ENCODE measurements at places on chromosomes 7 and 10.
A peak's percentile ranks its signal among the peaks of the same experiment; 100 is the strongest.

- peak; percentile 77 for DNase-seq
These were observed 29.7 kb downstream of the STN1 start for GRCh38 chr10:103888113-103888841.

DNA sequence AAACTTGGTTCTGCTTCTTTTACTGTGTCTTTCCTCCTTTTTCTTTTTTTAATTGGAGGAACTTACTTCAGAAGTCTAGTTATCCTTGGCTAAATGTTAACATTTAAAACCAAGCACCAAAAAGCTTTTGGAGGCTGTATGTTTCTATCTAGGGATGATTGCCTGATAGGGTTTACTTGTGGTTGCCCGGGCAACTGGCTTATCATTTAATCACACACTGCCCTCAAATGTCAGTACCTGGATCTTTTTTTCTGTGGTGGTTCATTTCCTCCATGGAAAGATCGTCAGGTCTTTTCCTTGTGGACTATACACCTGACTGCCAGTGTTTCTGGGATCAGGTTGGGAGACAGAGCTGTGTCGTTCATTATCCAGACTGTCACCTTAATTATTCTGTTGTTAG is 173.2 kb downstream of the WNT2 start:
- no peak for DNase-seq

DNA sequence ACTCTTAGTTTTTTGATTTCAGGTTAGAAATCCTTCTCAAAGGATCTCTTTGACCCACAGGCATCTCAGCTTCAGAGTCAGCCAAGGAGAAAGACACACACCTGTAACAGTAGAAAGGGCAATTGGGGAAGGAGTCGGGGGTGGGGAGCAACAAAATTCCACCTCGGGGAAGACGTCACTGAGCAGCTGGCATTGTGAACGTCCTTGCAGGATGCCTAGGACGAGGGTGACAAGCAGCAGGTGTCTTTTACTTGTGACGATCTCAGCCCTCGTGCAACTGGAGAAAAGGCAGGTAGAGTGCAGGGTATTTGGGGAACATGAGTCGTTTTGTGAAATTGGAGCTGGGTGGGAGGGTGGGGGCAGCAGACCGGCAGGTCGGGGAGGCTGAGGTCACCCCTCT is 627.0 kb downstream of the ACTR3B start:
- DNase-seq: no peak

DNA sequence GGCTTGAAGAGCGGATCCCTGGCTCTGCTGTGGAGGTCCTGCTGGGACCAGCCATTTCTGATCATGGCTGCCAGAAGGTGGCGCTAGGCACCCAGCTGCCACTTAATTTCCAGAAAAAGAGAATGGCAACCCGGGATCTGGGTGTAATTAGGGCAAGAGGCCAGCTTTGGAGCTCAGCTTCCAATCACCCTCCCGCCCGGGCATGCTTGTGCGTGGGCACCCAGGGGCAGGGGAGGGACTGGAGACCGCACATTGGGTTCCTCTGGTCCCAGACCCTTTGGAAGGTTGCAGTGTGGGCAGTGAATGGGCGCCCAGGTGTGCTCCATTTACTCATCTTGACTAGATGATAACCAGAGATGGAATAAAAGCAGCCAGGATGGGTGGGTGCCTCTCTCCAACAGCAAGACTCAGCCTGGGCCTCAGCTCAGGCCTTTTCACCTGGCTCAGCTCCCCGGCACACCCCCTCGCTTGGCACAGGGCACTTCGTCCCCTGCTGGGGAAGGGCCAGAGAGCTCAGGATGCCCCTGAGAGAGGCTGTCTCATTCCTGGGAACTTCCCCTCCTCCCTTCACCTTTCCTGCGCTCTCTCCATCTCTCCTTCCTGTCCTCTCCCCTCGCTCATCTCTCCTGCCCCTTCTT is 14.7 kb downstream of the FAM241B start:
- DNase-seq: peak; percentile 71

DNA sequence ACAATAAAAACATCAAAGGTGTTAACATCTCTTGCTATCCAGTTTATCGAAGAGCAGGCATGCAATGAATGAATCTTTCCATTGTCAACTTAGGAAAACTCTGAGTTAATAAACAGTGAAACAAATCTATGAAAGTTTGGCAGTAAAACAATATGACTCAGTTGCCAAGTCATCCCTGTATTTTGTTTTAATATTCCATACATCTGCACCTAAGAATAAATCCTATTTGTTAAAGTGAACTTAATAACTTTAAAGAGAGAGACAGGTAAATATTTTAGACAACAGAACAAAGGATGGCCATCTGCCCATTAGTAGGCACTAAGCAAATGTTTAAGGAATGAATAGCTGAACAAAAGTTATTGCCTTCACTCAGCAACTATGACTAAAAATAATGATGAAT is 700.5 kb upstream of the CELF2 start:
- no peak for DNase-seq

DNA sequence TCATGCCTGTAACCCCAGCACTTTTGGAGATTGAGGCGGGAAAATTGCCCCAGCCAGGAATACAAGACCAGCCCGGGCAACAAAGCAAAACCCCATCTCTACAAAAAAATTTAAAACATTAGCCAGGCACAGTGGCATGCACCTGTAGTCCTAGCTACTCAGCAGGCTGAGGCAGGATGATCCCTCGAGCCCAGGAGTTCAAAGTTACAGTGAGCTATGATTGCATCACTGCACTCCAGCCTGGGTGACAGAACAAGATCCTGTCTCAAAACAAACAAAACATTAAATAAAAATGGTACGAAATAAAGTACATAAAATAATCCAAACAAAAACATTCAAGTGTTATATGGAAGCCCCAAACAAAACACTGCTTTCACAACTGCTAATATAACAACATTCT is 125.0 kb downstream of the SNX13 start:
- DNase-seq: no peak

DNA sequence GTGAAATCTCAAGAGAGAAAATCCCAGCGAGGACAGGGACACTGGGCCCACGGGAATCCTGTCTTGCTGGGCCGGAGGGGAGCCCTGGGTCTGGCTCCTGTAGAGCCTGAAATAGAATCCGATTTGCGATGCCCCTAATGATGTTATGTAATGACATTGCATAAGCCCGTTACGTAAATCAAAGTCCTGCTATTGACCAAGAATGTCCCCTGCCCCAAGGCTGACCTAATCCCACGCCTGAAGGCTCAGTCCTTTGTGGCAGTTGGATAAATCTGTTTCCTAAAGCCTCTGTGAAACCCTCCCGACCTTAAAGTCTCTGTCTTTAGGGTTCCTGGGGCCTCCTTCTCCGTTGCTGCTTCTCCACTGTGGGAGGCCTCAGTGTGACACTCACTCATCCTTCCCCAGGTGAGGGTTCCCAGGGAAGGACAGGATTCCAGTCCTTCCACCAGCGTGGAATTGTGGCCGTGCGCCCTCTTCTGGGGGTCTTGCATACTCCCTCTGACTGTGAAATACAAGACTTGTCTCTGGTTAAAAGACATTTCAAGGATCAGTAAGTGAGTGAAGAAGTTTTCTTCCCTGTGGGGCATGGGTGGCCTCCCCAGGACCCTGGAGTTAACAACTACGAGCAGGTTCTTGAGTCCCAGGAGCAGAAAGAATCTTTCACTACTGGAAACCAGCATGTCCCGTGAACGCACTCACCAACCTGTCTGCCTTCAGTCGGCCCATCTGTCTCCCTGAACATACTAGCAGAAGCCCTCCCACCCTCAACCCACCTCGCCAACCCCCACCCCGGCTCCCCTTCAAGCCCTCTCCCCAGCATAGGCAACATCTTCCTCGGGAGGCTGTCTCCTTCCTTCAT is 19.8 kb downstream of the ZNF467 start:
- DNase-seq: peak; percentile 38

- no peak for DNase-seq
These were observed 43.6 kb downstream of the ADRB1 start for GRCh38 chr10:114087255-114087654.

DNA sequence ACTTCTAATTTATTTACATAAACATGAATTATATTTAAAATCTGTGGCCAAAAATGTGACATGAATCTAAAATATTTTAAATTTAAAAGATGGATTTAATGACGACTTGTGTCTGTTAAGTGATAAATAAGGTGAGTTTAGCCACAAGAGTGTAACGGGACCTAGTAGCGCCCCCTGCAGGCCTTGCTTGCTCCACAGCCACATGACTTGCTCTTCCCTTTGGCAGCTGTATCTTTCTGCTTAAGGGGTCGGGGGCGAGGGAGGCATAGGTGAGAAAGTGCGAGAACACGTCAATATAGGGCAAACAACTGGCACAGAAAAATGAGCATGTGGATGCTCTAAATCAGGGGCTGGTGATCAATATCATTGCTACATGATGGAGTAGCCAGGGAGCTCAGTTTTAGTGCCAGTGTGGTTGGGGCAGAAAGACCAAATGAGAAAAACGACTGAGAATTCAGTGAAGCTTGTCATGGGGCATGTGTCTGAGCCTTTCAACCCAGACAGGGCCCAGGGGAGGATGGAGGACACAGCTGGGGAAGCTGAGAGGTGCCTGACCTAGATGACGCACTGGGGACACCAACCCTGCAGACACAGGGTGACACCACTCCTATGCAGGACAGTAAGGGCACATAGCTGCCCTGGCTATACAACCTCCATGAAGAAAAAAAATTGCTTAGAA is 49.8 kb downstream of the PAXIP1 start:
- peak; percentile 32 for DNase-seq

DNA sequence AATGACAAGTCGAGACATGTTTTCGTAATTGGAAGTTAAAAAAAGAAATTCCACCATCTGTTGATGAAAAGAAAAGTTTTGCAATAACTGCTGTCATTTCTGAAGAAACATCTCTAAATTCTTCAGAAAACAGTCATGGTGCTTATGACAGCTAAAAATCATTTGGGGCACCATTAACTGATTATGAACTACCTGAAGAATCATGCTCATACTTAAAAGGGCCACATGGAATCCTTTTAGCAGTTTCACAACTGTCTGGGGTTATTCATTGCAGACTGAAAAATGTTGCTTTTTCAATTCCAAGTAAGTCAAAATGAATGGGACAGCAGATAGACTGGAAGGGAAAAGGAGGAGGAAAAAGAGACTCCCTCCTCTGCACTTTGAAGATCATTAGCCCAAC is 134.2 kb downstream of the CHN2 start:
- peak; percentile 20 for DNase-seq

GRCh38 chr7:101410743-101411507 is 48.2 kb downstream of the COL26A1 start:
- peak; percentile 43 for DNase-seq

GRCh38 chr10:23793577-23793976 is 354.7 kb downstream of the OTUD1 start:
- DNase-seq: no peak

DNA sequence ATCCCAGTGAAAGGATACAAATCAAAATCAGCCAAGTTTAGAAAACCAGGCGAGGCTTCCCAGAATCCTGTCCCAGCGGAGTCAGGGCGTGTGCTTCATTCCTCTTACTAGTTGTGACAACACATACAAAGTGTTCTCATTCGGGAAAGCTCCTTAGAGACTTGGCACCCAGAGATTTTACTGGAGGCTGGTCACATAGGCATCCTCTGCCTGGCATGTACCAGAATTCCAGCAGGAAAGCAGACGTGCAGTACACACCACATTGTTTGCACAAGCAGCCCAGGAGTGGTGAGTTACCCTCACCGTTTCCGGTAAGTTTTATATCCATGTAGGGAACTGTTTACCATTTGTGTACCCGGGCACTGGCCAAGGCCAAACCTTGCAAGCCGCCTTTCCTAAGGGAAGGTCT is 34.9 kb downstream of the MMRN2 start:
- no peak for DNase-seq

GRCh38 chr7:79434867-79435266 is 18.6 kb downstream of the MAGI2 start:
- no peak for DNase-seq

- no peak for DNase-seq
These were observed 10.7 kb downstream of the LDB1 start for GRCh38 chr10:102109166-102110116.

GRCh38 chr7:50303335-50304128 is 984 bp upstream of the IKZF1 start:
- DNase-seq: no peak

DNA sequence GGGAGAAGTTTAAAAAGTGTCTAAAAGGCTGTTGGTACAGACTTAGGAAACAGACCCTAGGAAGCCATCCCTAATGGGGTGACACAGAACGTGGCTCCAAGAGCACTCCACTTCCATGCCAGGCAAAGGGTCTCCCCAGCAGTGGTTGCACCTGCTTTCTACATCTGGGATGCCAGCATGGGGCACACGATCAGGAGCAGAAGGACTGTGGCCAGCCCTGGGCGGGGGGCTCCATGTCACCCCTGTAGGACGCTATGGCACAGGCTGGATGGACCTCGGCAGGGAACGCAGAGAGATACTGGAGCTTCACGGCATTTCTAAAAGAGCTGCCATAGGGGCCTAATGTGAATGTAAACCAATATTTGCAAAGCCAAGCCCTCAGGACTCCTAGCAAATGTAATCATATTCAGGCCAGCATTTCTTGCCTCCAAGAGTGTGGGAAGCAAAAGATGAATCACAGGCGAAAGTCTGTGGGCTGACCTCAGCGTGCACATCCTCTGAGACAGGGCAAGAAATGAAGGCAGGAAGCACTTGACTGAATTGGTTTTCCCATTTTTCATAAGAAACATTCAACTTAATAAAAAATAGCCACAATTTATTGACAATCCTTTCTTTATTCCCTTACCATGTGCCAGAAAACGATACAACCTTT is 93.9 kb downstream of the ATXN7L1 start:
- peak; percentile 83 for DNase-seq

- DNase-seq: no peak
These were observed 225.0 kb downstream of the AUTS2 start for GRCh38 chr7:69823151-69823744.

- DNase-seq: no peak
These were observed 19.9 kb upstream of the C10orf105 start for GRCh38 chr10:71739358-71739900.

- DNase-seq: no peak
These were observed 60.1 kb downstream of the ASB13 start for GRCh38 chr10:5606321-5606720.

DNA sequence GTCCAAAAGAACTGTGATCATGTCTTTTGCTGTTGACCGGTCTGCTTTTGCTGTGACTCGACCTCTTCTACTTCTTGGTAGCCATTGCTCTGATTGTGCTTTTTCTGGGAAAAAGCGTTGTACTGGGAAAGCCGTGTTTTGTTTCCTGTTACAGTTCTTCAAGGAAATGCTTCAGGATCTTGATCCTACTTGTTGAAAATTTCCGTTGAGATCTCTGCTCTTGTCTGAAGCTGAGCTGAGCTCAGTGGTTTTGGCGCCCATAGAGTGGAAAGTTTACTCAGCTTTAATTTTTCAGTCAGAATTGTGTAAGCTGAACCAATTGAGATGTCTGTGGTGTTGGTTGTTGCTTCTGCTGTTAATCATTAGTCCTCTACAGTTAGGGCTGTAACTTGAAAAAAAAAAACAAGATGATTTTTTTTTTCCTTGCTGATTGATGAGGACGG is 302.2 kb downstream of the CCDC3 start:
- peak; percentile 38 for DNase-seq

- peak; percentile 13 for DNase-seq
These were observed 1.0 kb downstream of the CHST15 start for GRCh38 chr10:124092250-124092859.

GRCh38 chr7:24992314-24992713 is 12.3 kb upstream of the OSBPL3 start:
- no peak for DNase-seq

- DNase-seq: peak; percentile 26
These were observed 145.7 kb downstream of the RNF216 start for GRCh38 chr7:5635461-5636445.

Measured in fibroblast of skin of scalp (primary cell).